CD8-positive, alpha-beta memory T cell (primary cell): ENCODE measurements at places on chromosomes 3 and 15. TPM values are rescaled to one million over a fixed set of nuclear protein-coding genes. Genes with fewer than 3 reads are reported as not detected.

The PCLAF gene
- 90.3 TPM for total RNA-seq

The TERC gene
- 13.7 TPM for total RNA-seq

DNA sequence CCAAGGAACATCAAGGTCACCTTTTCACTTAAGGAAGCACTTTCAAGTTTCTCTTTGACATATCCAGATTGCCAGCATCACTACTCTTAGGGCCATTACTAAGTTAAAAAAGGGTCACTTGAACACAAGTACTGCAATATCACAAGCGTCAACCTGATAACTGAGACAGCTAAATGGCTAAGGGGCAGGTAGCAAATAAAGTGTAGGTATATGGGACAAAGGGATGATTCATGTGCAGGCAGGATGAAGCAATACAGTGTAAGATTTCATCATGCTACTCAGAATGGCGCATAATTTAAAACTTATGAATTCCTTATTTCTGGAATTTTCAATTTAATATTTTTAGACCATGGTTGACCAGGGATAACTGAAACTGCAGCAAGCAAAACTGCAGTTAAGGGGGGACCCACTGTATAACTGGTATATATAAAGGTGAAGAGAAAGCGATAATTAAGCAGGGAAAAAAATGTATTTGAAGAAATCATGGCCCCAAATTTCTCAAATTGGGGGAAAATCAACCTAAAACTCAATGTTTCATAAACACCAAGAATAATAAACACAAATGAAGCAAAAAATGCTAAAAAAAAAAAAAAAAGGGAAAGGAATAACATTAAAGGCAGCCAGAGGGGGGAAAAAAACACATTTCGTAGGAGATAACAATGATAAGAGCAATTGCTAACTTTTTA is 13.1 kb downstream of the CCR1 start:
- no peak for DNase-seq

- no peak for DNase-seq
These were observed 57.8 kb upstream of the SMAD6 start for GRCh38 chr15:66644000-66644787.

DNA sequence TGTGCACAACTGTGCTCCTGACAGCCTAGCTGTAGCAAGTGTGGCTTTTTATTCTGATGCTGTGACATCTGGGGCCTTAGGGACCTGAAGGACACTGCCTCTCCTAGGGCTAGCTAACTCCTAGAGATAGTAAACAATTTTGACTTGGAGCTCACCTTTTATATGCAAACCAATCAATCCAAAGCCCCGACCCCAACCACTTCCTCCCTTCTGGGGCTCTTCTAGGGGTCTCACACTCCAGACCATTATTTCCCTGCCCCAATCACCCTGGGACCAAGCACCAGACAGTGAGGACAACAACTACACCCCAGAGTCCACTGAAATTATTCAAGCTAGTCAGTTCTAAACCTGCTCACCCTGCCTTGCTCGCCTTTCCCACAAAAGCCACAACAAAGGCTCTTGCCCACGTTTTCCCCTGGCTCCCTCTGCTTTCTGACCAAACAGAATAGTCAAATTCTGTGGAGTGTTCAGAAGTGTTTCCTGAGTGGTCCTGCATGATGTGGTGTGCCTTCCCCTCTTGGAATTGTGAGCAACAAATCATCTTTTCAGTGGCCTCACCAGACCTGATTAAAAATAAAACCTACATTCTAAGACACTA is 84.2 kb upstream of the WNT5A start:
- DNase-seq: no peak

GRCh38 chr3:155502630-155503029 is 209.1 kb upstream of the STRIT1 start:
- no peak for DNase-seq

DNA sequence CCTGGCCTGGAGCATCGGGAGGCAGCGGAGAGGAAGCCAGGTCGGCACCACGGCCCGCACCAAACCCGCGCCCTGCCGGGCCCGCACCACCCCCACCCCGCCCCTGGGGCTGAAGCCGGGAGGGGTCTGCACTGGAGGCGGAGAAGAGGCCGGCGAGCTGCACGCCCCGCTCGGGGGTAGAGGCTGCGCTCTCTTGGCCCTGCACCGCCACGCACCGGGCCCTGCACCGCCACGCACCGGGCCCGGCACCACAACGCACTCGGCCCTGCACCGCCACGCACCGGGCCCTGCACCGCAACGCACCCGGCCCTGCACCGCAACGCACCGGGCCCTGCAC is 41.4 kb downstream of the MUC20 start:
- DNase-seq: no peak

GRCh38 chr3:7543294-7543880 is 682.5 kb downstream of the GRM7 start:
- DNase-seq: no peak
